ENCODE measurements at places on chromosomes 11 and 22.

DNA sequence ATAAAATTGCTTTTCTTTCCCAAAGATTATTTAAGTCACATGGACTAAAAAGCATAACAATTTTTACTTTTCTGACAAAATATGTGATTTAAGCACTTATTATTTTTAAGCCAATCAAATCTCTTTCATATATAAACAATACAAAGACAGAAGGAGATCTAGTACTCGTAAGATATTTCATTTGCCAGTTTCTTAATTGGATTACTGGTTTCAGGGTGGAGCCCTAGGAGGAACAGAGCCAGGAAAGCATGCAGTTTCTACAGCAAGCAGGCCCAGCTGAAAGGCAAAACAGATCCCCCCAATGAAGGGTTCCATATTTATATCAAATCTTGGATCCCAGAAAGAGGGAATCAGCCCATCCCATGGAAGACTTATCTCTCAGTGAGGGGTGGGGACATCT is 177.0 kb downstream of the KIF18A start:
- DNase-seq, result no peak

GRCh38 chr11:77842441-77843121 is 21.6 kb downstream of the AAMDC start:
- DNase-seq, result no peak

GRCh38 chr11:79182794-79183193 is 258.0 kb downstream of the TENM4 start:
- DNase-seq, result no peak

DNA sequence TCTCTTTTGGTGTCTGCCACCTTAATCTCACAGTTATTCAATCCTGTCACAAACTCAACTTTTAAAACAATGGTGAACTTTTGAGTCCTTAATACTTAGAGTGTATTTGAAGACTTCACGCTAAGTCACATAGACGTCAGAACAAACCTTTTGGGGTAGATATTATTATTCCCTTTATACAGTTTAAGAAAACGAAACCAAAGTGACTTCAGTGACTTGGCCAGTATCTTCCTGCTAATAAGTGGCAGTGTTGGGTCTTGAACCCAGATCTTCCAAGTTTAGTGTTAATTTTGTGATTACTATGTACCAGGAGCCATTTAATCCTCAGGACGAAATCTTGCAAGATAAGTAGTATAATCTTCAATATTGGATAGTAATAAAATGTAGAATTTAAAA is 691 bp downstream of the CEP295 start:
- no peak for DNase-seq

GRCh38 chr11:34755671-34756070 is 134.8 kb downstream of the EHF start:
- no peak for DNase-seq

DNA sequence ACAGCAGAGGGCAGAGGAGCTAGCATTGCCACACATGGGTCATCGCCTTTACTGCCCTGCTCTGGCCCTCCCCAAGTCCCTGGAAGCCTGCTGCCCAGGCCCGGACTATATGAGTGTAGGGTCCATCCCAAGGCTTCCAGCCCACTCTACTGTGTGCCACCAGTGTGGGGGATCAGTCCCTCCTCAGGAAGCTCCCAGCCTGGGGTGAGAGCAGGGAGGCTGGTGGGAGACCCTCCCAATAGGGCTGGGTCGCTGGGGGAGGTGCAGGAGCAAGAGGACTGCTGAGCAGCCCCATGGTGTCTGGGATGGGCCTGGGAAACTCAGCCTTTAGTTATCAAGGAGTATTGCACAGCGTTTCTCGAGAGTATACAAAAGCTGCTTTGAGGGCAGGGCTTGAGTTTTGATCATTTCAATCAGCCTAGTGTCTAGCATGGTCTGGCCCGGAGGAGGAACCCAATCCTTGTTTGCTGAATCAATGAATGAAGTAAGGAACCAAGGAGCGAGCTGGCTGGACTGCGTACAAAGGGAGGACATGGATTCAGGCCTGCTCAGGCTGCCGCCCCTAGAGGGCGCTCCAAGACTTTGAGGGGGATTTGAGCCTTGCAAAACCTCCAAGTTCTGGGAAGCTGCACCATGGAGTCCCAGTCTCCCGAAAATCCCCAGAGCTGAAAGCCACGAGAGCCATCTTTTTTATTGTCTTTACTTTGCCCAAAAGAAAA is 89.0 kb upstream of the PARVA start:
- no peak for DNase-seq

DNA sequence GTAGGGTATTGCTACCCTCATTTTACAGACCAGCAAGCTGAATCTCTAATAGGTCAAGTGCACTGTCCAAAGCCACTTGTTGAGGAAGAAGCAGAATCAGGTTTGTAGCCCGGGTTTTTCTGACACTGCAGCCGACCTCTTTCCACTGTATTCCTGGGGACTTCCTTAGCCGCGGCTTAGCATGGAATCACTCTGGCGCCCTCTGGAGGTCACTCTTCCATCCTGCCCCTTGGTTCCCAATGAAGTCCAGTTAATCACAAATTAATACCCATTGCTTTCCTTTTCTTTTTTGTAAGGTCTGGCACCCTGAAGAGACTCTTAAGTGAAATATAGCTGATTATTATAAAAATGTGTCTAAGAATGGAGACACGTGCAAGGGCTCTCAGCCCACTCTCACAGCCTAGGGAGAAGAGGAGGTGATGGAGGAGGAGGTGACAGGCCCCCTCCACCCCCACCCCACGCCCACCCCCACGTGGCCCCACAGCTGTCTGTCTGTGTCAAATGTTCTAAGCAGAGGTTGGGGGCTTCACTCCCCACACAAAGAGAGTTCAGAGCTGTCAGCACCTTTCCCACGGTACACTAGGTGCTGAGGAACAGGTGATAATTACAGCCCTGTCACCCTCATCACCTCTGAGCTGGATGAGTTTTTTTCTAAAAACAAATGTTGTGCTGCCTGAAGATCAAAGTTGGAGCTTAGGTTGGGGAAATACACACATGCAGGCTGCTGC is 57.7 kb upstream of the DRD2 start:
- DNase-seq, result peak; percentile 14

GRCh38 chr11:114162719-114163123 is 103.2 kb downstream of the ZBTB16 start:
- DNase-seq, result peak; percentile 100

- no peak for DNase-seq
Measured at GRCh38 chr11:130554241-130555055, 106.0 kb downstream of the ADAMTS15 start.

DNA sequence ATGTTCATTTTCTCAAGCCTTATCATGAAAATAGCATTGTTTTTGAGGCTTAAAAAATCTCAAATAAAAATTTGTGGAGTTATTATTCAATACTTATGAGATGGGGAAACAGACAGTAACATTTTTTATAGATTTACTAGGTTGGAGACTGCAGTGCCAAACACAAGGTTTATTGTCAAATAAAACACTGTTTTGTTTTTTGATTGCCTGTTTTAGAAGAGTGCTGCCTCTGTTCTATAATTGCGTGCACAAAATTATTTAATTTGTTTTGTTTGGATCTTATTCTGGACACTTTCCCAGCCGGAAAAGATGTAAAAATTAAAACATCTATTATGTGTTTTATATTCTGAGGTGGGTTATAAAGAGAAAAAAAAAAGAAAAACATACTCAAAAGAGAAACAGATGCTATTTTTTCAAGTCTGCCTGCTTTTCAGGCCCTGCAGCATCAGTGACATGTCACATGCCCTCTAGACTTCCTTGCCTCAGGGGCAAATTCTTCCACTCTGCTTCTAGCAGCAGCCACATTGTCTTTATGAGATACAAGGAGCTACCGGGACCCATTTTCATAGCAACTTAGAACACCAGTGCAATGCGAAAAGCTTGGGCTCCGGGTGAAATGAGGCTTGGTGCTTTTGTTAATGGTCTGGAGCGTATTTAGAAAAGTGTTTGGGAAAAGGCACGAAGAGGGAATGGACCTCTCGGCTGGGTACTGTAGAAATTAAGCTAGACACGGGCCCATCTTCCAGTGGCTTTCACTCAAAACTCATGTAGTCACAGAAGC is 77.5 kb downstream of the EFCAB6 start:
- peak; percentile 66 for DNase-seq

GRCh38 chr11:27757953-27758352 is 57.7 kb upstream of the BDNF start:
- no peak for DNase-seq

DNA sequence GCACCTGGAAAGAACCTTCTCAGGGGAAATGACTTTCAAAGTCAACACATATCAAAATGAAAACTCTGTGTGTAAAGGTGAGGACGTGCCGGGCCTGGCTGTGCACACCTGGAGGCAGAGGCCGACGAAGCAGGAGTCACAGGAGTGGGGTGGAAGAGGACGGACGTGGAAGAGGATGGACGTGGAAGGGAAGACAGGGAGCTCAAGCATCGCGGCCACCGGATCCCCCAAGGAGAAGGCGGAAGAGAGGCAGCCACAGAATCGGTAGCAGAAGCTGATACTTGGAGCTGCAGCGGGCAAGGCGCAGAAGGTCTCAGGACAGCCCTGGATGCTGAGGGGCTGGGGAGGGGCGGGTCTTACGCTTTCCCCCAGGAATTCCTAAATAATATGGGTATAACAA is 519.8 kb downstream of the BRD1 start:
- DNase-seq, result no peak

DNA sequence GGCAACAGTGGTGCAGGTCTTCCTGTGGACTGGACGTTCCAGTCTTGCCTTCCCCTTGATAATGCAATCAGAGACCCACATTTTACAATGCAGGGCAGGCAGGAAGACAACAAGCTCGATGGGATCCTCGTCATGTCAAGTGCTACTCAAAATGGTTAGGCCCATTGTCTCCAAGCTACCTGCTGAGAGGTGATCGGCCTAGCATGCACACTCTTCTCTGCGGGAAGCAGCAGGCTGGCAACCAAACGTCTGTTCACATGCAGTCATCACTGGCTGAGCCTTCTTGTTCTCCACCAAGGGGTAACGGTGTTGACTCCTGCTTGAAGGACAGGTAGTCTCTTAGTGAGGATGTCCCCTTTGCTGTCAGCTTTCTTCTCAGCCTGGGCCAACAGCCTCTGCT is 25.5 kb upstream of the CD82 start:
- no peak for DNase-seq

DNA sequence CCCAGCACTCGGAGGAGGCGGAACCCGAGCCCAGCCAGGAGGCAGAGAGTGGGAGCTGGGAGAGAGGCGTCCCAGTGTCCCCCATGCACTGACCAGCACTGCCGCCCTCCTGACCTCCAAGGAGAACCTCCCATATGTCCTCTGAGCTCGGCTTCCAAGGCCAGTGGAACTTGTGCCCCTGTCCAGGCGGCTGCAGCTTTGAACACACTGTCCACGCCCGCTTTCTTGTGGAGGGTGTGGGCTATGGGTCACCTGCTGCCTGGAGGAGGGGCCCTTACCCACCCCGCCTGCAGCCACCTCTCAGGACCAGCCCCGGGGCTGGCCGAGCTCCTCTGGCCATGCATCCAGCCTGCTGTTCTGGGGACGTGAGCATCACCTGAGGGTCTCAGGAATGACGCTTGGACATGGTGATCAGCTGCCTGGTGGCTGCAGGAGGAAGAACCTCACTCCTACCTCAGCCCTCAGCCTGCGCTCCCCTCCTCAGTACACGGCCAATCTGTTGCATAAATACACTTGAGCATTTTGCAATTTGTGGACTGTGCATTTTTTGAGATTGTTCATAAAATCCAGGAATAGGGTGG is 22.2 kb upstream of the MUC5B start:
- DNase-seq, result no peak

DNA sequence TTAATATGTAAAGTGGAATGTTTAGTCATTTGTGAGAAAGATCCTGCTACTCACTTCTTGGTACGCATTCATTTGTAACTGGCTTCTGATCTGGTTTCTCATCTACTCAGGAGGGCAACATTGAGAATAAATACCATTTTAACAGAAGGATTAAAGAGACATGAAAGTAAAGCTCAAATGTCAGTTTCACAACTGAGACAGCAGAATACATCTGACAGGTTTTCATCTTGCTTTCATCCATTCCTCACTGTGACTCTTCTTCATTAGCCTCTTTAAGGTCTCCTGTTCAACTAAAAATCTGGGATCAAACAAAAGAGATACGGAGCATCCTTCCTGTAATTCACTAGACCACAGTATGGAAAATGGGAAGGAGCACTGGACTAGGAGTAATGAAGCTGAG is 31.4 kb upstream of the CCDC89 start:
- no peak for DNase-seq

DNA sequence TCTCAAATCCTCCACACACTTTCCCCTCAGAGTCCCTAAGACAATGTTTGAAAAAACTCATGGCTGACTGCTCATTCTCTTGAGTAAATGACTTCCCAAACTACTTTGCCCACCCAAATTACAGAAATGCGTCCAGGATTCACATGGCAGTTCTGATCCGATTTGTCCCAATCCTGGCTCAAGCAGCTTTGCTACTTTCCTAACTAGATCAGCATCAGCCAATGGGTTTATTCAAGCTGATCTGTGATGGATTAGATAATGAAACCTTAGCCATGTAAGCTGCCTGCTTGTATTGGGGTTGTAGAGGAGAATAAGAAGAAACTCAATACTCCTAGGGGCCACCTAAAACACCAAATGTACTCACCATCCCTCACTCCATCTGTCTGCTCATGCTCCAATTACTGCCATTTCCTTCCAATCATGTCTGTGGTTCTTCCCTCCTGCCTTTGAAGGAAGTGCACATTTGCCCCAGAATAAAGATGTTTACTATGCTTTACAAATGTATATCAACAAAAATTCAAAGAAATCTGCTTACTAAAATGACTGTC is 6.9 kb downstream of the RBFOX2 start:
- no peak for DNase-seq

DNA sequence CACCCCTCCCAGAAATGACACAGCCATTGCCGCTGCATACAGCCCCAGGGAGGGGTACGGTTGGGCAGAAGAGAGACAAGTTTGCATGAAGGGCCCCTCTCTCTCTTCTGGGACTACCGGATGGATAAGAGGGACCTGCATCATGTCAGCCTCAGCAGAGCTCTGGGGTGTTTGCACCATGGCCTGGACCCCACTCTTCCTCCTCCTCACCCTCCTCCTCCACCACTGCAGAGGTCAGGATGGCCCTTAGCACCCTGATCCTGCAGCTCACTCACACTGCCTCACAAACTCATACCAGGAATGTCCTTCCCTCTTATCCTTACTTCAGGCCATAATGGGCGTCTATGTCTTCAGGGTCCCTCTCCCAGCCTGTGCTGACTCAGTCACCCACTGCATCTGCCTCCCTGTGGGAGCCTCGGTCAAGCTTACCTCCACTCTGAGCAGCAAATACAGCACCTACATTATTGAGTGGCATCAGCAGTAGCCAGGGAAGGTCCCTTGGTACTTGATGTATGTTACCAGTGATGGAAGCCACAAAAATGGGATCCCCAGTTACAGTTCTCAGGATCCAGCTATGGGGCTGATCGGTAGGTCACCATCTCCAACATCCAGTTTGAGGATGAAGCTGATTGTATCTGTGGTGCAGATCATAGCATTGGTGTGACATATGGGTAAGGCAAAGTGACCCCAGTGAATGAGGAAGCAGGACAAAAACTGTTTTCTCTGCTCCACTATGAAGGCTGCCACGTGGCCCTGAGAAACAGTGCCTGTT is 62.2 kb upstream of the VPREB1 start:
- no peak for DNase-seq

GRCh38 chr11:29628609-29629008 is 388.2 kb downstream of the KCNA4 start:
- no peak for DNase-seq

Data from LNCaP clone FGC (cell line).